ENCODE measurements at places on chromosomes 3 and 15.

GRCh38 chr3:190676481-190676880, 162.6 kb downstream of the IL1RAP start:
- no peak for DNase-seq

- no peak for DNase-seq
Measured at GRCh38 chr15:70240082-70240481, 142.4 kb upstream of the TLE3 start.

DNA sequence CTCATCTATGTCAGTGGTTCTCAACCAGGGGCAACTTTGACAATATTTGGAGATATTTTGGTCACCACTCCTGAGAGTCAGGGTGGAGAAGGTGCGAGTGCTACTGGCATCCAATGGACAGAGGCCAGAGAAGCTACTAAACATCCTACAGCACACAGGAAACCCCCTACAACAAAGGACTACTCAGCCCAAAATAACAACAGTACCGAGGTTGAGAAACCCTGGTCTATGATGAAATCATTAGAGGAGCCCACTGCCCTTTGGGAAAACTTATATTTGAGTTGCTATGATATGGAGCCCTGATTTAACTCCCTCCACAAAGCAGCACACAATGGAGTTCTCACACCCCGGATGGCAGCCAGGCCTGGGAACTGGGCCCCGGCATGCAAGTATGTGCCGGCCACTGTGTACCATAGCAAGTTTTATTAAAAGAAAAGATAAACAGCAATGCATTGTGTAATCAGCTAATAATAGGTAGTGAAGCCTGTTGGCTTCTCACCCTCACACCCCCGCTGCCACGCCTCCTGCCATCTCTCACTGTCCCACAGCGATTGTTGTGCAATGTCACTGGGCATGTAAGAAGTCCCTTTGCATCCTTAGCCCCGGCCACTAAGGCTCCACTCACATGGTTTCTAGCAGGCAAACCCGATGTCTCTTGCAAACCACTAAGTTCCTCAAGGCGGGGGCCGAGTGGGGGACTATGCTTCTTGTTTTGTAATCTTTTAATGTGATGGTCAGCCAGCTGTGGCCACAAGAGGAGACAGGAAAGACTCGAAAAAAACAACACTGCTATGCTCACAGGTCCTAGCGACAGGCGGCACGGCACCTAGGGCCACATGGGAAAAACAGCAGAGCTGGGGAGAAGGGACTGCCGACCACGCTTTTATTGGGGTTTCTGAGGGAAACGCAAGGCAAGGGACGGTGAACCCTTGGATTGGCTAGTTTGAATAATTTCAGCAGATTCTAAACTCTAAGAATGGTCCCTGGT, 110.0 kb downstream of the AQP9 start:
- DNase-seq: no peak

DNA sequence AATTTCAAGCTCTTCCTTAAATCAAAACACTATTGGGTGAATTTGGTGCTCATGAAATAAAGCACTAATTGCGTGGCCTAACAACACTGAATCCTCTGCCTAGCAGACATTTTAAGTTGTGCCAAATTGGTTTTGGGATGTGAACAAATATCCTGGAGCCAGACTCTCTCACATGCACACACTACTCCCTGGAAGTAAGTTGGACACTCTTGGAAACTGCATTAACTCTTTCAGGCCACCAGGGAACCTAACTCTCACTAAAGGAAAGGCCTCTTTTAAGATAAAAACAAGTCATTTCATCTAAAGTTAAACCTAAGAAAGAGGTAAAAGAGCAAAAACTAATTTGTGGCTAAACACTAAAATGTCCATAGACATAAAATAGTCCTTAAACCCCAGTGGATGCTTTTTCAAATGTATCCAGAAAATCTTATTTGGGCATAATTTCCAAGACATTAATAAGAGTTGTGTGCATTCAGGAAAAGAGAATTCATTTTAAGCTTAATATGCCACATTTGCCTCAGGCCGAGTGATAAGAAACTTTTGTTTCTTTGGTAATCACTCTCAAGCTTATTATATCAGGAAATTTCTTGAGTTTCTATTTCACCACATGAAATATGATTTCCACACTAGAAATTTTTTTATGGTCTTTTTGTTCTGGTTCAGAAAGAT, 61.8 kb downstream of the ZBTB20 start:
- no peak for DNase-seq

DNA sequence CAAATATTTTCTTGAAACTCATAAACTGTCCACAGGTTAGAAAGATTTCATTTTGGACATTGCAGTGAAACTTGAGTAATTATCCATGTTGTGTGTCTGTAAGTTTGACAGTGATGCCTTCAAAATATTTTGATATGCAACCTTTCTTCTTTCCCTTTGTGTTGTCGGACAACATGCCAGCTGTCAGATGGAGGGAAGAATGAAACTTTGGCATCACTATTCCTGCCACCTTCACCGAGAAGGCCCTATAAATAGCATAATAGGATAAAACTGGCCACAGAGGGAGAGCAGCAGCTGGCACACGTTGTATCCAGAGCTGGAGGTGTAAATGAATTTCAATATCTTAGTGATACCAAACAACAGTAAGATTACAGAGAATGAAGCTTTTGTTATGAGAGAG, 436.7 kb upstream of the CFAP20DC start:
- DNase-seq: no peak

- DNase-seq: no peak
Measured at GRCh38 chr3:72100080-72100511, 315.1 kb upstream of the PROK2 start.

DNA sequence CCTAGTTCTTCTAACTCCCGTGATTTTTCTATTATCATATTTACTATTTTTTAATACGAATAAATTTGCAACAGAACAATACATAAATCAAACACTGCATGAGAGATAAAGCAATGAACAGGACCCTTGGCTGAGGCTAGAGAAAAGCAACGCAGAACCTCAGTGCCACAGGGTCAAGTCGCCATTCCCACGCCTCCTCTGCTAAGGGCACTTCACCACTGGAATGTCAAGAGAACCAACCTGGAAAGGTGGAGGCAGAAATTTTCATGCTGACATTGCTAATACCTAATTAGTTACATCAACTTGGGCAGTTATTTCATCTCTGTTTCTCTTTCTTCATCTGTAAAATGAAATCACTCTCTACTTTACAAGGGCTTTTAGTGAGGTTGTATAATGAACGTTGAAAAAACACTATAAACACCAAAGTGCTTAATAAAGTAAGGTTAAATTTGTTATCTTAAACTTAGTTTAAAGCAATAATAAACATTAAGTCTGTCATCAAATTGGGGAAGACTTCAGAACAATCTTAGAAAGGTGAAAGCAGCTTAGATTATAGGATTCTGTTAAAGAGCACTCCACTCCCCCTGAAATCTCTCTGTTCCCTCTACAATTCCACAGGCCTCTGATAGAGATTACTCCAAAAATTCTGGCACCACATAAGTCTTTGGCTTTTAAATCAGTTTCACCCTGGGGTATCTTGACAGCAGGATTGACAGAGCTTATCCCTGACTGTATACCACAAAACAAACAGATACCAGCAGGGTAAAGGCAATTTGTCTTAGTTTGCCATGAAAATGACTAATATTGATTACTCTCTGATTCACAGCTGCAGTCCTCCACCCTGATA, 41.9 kb downstream of the PLCH1 start:
- no peak for DNase-seq

GRCh38 chr3:124450366-124450765, 279.9 kb upstream of the UMPS start:
- no peak for DNase-seq

- DNase-seq: no peak
Measured at GRCh38 chr3:184713040-184713355, 1.1 kb upstream of the MAGEF1 start.

- no peak for DNase-seq
Measured at GRCh38 chr3:101166150-101166549, 154.2 kb downstream of the IMPG2 start.

- DNase-seq: no peak
Measured at GRCh38 chr3:106208251-106208650, 339.4 kb upstream of the CBLB start.

DNA sequence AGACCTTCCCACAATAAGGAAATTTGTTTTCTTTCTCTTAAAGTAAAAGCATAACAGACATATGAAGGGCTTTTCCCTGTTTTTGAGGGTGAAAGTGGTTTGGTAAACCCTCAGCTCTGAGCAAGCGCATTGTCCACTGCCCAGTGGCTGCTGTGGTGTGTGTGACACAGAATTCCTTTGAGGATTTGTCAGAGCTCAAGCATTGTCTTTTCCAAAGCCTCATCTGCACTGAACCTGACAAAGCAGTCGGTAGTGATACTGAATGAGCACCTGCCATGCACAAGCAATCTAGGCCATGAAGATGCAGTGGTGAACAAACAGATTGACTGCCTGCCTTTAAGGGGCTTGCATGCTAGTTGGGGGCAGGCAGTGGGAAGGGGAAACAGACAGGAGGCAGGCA, 128.3 kb downstream of the PLCL2 start:
- DNase-seq: no peak

- DNase-seq: no peak
Measured at GRCh38 chr15:59104602-59104911, 389 bp upstream of the CCNB2 start.

DNA sequence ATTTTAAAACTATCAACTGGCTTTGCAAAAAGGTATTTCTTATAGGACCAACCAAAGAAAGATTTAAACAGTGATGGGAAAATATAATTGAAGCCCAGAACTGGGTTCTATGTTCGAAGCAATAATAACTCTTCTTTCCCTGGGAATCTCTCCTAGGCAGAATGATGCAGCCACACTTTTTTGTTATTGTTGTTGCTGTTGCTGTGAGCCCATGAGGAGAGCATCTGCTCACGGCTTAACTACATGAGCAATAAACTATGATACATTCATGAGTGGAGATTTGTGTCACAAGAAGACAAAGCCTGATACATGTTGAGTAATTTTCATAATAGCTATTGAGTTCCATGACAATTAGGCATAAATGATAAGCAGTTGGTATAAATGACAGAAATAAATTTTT, 80.5 kb downstream of the CRTC3 start:
- no peak for DNase-seq

- no peak for DNase-seq
Measured at GRCh38 chr3:144777906-144778305, 806.3 kb downstream of the DIPK2A start.

GRCh38 chr15:101562428-101563059, 73.0 kb upstream of the PCSK6 start:
- no peak for DNase-seq

- DNase-seq: no peak
Measured at GRCh38 chr15:34793901-34794300, 1.4 kb downstream of the ACTC1 start.

GRCh38 chr3:108225221-108225620, 3.0 kb upstream of the IFT57 start:
- DNase-seq: no peak

DNA sequence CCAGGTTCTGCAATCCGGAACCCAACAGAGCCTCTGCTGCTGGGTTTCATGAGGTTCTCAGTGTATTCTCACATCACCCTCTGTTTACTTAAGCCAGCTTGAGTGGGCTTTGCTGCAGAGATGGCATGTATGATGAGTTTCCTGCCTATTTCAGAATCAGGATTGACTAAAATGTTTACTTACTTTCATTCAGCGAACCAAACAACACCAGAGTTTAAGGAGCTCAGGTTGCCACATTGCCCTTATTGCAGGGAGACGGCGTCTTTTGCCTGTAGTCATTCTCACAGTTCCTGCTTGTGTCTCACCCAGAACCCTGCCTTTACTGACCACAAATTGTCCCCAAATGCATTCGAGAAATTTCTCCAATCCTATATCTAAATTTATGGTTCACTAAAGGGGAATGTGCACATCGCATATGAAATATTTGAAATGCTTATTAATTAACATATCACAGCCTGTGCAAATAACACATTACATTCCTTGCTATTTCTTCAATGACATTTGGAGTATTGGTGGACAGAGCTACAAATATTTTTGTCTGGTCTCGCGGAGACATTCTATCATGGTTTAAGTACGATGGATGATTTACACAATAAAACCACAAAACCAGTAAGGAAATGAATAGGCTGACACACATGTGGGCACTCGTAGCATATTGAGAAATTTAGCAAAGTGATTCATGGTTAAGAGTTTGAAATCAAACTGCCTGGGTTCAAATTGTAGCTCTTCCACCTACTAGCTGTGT, 377.2 kb upstream of the CFAP20DC start:
- no peak for DNase-seq

- DNase-seq: no peak
Measured at GRCh38 chr3:165502707-165503106, 306.5 kb upstream of the SLITRK3 start.

DNA sequence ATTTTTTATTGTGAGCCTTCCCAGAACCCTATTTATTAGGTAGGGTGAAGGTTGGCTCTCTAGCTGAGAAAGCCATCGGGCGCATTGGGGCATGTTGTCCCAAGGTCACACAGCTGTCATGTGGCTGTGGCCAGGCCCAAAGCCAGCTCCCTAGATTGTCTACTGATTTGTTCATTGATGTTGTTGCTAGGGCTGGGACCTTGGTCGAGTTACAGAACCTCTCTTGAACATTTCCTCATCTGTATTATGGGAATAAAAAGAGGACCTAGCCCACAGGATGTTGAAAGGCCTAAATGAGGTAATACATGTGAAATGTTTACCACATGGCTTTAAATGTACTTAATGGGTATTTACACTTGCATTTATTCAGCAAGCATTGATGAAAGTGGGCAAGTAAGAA, 252.5 kb downstream of the SUCLG2 start:
- no peak for DNase-seq

DNA sequence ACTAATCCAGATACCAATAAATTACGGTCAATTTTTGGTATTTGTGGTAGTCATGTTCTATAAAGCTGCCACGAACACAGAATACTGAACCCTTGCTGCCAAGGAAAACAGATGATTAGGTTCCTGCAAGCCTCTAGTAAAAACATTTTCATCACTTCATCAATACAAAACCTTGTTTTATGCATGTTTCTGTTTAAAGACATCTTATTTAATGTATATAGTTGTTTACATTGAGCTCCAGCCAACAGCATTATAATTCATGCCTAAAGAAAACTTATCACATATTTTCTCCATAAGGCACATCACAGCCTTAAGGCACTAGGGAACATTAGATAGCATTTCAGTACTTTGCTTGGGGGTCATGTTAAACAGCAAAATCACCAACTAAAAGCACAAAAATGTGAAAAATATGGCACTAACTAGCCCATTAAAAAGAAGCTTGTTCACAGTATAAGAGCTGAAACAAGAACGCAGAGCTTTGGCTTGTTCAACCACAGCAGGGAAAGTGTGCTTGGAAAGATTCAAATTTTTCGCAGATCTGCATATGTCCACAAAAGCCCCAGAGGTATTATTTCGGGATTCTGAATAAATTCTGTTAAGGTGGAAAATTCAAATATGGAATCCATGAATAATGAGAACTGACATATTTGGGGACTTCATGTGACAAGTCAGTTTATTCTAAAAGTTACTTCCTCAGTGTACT, 27.7 kb downstream of the POLQ start:
- DNase-seq: no peak

Measured in GM19239 (cell line).